ENCODE measurements at places on chromosomes 2 and 18.

GRCh38 chr2:57776916-57777315 is 269.7 kb upstream of the VRK2 start:
- DNase-seq: no peak

DNA sequence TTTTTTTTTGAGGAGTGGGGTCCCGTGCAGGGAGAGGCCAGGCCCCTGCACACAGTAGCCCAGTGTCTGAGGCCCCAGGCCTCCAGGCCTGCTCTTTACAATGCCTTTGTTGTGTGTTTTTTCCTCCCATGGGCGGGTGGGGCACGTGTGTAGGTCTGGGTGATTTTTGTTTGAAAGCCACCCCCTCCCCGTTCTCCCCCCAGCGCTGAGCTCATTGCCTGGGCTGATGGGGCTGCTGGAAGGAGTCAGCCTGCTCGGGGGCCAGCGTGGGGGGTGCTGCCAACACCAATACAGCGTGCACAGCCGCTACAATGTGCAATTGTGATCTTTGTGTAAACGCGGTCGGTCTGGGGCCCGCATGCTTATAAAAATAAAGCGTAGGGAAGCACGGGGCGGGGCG is 142.7 kb downstream of the DYSF start:
- no peak for DNase-seq

GRCh38 chr2:1136846-1137245 is 186.2 kb downstream of the SNTG2 start:
- no peak for DNase-seq

- no peak for DNase-seq
Observed at GRCh38 chr2:144431392-144431783, 88.5 kb downstream of the ZEB2 start.

DNA sequence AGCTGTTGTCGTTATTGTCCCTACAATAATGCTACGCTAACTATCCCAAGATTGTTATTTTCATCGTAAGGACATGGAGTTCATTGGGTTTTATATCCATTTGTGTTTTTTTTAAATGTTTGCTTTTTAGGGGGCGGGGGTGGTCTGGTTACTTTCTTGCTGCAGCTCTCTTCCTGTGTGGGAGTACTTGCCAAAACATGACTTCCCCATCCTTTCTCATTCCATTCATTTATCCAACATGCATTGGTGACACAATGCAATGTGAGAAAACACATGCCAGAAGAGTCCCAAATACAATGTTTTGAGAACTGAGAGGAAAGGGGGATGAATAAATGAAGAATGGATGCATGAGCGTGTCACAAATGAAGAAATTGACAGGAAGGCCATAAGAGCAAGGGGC is 55.9 kb downstream of the E2F6 start:
- no peak for DNase-seq

DNA sequence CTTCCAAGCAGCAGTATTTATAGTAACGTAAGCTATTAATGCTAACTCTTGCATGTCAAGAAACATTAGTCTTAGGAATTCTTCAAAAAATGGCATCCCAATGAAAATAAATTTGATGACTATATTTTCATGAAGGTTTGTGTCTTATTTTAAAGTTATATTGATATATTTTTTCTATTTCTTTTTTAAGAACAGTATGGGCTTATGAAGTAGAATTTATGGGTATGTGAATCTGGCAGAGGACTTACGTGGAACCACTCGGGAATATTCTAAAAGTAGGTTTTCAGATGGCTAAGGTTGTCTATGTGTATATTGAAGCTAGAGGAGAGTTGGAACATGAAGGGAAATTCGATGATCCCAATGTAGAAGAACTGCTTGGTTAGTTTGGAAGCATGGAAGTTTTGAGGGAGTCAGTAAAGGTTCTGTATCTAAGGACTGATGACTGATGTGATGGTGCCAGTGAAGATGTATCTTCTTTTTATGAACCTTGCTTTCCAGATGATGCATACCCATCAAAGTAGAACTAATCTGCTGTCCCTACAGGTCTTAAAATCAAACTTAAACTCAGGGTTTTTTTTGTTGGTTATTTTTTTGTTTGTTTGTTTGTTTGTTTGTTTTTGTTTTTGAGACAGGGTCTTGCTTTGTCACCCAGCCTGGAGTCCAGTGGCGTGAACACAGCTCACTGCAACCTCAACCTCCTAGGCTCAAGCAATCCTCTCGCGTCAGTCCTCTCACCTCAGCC is 39.5 kb downstream of the DDX1 start:
- DNase-seq: no peak
